ENCODE measurements at places on chromosomes 16 and 17. TPM values are rescaled to one million over a fixed set of nuclear protein-coding genes. Genes with fewer than 3 reads are reported as not detected.
A peak's percentile ranks its signal among the peaks of the same experiment; 100 is the strongest.

DNA sequence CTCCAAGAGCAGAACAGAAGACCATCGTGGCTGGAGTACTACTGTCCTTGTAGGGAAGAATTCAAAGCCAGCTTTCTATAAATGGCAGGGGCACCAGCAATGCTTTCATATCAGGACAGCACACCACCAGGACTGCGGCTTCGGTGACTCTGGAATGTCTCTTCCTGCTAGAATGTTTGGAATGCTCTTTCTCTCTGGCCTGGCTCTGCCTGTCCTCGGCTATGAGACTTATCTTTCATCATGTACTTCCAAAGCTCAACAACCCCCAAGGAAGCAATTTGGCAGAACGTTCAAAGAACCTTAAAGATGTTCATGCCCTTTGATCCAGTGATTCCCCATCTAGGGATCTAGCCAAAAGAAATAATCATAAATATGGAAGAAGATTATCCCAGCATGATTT is 52.7 kb upstream of the NOG start:
- peak; percentile 12 for DNase-seq

The ACBD4 gene
- total RNA-seq = 3.7 TPM

- DNase-seq = peak; percentile 98
These were observed 1373.3 kb upstream of the GOT2 start for GRCh38 chr16:60107437-60107836.

GRCh38 chr17:12445331-12445730 is 220.4 kb upstream of the MYOCD start:
- DNase-seq = no peak

- DNase-seq = no peak
These were observed 588.7 kb downstream of the CDH13 start for GRCh38 chr16:83215406-83216001.

The IGFBP4 gene
- 10.1 TPM for total RNA-seq

DNA sequence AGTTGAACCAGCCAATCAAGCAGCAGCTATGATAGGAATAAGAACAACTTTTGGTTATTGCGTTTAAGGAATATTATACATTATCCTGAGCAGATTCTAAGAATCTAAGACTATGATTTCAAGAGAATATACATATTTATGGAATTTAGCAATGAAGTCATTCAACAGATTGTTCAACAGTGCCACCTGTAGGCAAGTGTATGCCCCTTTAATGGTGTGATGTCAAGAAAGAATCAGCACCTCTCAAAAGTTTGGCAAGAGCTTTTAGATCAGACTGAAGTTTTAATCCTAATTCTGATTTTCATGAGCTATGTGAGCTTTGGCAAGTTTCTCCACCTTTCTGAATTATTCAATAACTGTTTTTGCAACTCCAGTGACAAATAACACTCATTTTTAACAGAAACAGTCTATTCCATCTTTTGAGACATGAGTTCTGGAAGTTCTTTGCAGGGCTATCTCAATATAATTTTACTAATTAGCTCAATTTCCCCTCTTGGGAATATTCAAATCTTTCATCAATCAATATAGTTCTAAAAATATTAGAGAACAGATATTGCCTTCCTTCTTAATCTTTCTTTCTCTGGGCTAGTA is 474.3 kb upstream of the TOM1L1 start:
- DNase-seq = no peak

The MGAT5B gene
- 6.5 TPM for total RNA-seq

DNA sequence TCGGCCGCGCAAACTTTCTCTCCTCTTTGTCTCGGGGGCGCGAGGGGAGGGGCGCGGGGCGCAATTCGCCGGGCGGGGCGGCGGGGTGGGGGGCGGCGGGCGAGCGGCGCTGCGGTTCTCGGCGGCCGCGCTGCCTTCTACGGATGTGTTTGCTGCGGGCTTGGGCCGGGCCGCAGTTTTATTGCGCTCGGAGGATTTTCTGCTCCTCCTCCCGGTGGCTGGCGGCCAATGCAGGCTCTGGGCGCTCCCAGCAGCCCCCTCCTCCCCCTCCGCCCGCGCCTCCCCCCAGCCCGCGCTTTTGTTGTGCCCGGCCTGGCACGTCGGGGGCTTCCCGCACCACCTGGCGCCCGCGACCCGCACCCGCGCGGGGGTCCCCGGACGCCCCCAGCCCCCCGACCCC is at the start of gene TIMP2:
Gene TIMP2, minus strand, starts transcription at position 154 of the 400 bp plus-strand sequence. CDS start 299 bp downstream, outside the sequence.
- peak; percentile 76 for DNase-seq

Data from M059J (cell line).